ENCODE measurements at places on chromosomes 7 and 10. TPM values are rescaled to one million over a fixed set of nuclear protein-coding genes. Genes with fewer than 3 reads are reported as not detected.

GNAI1 gene
- total RNA-seq: 25.8 TPM

TMEM196 gene
- total RNA-seq: not detected

RET gene
- total RNA-seq: 0.39 TPM

AOAH gene
- not detected for total RNA-seq

OR2A42 gene
- not detected for total RNA-seq

C10orf143 gene
- 3.2 TPM for total RNA-seq

ZNF485 gene
- 3.7 TPM for total RNA-seq

GPR85 gene
- total RNA-seq: 0.39 TPM

TMEM130 gene
- 8.4 TPM for total RNA-seq

CUTC gene
- total RNA-seq: 22.0 TPM

INMT gene
- 220 TPM for total RNA-seq

FFAR4 gene
- total RNA-seq: not detected

TEX36 gene
- not detected for total RNA-seq

PNLIPRP2 gene
- not detected for total RNA-seq

TRIM24 gene
- total RNA-seq: 10.1 TPM

AGR3 gene
- total RNA-seq: not detected

TBRG4 gene
- 27.6 TPM for total RNA-seq

GNGT1 gene
- total RNA-seq: not detected

FBXO24 gene
- total RNA-seq: not detected

RFC2 gene
- total RNA-seq: 11.8 TPM

PPP1R3A gene
- total RNA-seq: not detected

HYAL4 gene
- not detected for total RNA-seq

PITX3 gene
- total RNA-seq: 0.69 TPM

PDE6C gene
- not detected for total RNA-seq

MLLT10 gene
- 16.7 TPM for total RNA-seq

TRIM50 gene
- not detected for total RNA-seq

ADAM22 gene
- total RNA-seq: 0.19 TPM

RBM20 gene
- not detected for total RNA-seq

COL26A1 gene
- not detected for total RNA-seq

STX1A gene
- 11.1 TPM for total RNA-seq

NODAL gene
- not detected for total RNA-seq

SSC4D gene
- 0.37 TPM for total RNA-seq

VSTM2A gene
- total RNA-seq: not detected

NUTM2B gene
- total RNA-seq: 1.3 TPM

SLC26A4 gene
- 0.05 TPM for total RNA-seq

HOXA11 gene
- not detected for total RNA-seq

GAD2 gene
- not detected for total RNA-seq

FAM24B gene
- 0.24 TPM for total RNA-seq

CDC14C gene
- total RNA-seq: not detected

ARL4A gene
- 14.5 TPM for total RNA-seq

UNC5B gene
- 61.5 TPM for total RNA-seq

CYP2C19 gene
- total RNA-seq: not detected

GPR15LG gene
- not detected for total RNA-seq

MARVELD1 gene
- 42.2 TPM for total RNA-seq

SEC23IP gene
- 24.3 TPM for total RNA-seq

FAM241B gene
- not detected for total RNA-seq

ITPRIP gene
- total RNA-seq: 11.4 TPM

GIMAP4 gene
- total RNA-seq: 0.54 TPM

MSMB gene
- not detected for total RNA-seq

AZGP1 gene
- total RNA-seq: 2.1 TPM

ATRNL1 gene
- total RNA-seq: under 0.01 TPM

LRRN3 gene
- total RNA-seq: 0.87 TPM

AP1S1 gene
- total RNA-seq: 76.5 TPM

FAM131B gene
- 0.94 TPM for total RNA-seq

TMEM229A gene
- total RNA-seq: 7.6 TPM

All from cardiac ventricle fibroblast (primary cell).